ENCODE measurements at places on chromosomes 13 and 19. TPM values are rescaled to one million over a fixed set of nuclear protein-coding genes. Genes with fewer than 3 reads are reported as not detected.

GRCh38 chr13:80742033-80742432 is 401.1 kb upstream of the SPRY2 start:
- no peaks in the 10 kb centered on the region for H3K36me3 ChIP-seq
- no peaks in the 10 kb centered on the region for H3K27me3 ChIP-seq
- no peak overlapping the region for H3K4me3 ChIP-seq
- H3K4me1 ChIP-seq, result no peaks in the 10 kb centered on the region
- H3K27ac ChIP-seq, result no peak overlapping the region
- no peak for DNase-seq

- H3K36me3 ChIP-seq, result no peaks in the 10 kb centered on the region
- no peak within 1 kb of the TSS for H3K27ac ChIP-seq
- H3K4me1 ChIP-seq, result peaks cover 6% of the 10 kb centered on the region
- no peak for DNase-seq
These were observed at the start of gene GIPR for GRCh38 chr19:45667620-45668341. Gene GIPR (plus strand): TSS chr19:45668221. CDS start chr19:45669521, 1,300 bp downstream.

The DKKL1 gene
- total RNA-seq, result not detected

- H3K4me3 ChIP-seq, result peak overlapping the region; percentile 37
- H3K27ac ChIP-seq, result peak overlapping the region; percentile 97
- no peaks in the 10 kb centered on the region for H3K36me3 ChIP-seq
- H3K27me3 ChIP-seq, result no peaks in the 10 kb centered on the region
- no peak for DNase-seq
These were observed 23.0 kb downstream of the NFIX start for GRCh38 chr19:13018035-13018914.

DNA sequence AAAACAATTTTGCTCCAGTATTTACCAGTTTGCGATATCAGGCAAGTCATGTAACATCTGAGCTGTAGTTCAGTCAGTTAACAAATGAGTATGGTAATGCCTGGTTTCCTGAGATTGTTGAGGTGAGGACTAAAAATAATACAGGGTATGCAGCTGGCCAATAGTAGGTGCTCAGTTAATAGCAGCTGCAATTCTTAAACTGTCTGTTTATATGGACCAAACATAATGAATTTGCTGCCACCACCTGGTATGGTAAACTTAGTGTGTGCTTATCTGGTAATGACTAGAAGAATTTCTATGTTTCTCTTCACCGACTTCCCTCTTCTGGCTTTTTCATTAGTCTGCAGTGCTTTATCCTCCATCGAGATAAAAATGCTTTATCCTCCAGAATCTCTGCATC is 9.1 kb downstream of the ZMYM2 start:
- H3K4me1 ChIP-seq, result peaks cover 19% of the 10 kb centered on the region
- DNase-seq, result no peak
- no peak overlapping the region for H3K27ac ChIP-seq
- H3K27me3 ChIP-seq, result no peaks in the 10 kb centered on the region

- H3K27me3 ChIP-seq, result no peaks in the 10 kb centered on the region
- H3K36me3 ChIP-seq, result no peaks in the 10 kb centered on the region
- H3K4me1 ChIP-seq, result peaks cover 5% of the 10 kb centered on the region
- peak overlapping the region; percentile 85 for H3K27ac ChIP-seq
- peak; percentile 72 for DNase-seq
These were observed 63.2 kb downstream of the RAB20 start for GRCh38 chr13:110498327-110498726.

DNA sequence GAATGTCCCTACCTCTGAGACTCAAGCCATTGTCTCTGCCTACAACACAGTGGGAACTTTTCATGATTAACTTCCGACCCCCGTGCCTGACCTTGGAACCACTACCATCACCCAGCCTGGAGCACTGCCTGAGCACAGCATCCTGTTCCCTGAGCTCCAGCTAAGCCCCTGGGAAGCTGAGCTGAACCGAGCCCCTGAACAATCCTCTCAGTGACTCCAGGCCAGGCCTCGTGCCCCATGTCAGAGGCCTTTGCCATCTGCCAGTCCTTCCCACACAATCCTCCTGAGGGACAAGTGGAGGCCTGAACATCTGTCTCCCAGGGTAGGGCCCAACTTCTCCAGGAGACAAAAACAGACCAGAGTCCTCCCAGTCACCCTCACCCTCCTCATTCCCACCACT is 17.5 kb downstream of the CEACAM3 start:
- DNase-seq, result no peak
- no peaks in the 10 kb centered on the region for H3K36me3 ChIP-seq
- H3K4me1 ChIP-seq, result no peaks in the 10 kb centered on the region
- H3K27ac ChIP-seq, result no peak overlapping the region

The PRDX2 gene
- 551 TPM for total RNA-seq

The PCDH9 gene
- total RNA-seq, result 2.1 TPM

DNA sequence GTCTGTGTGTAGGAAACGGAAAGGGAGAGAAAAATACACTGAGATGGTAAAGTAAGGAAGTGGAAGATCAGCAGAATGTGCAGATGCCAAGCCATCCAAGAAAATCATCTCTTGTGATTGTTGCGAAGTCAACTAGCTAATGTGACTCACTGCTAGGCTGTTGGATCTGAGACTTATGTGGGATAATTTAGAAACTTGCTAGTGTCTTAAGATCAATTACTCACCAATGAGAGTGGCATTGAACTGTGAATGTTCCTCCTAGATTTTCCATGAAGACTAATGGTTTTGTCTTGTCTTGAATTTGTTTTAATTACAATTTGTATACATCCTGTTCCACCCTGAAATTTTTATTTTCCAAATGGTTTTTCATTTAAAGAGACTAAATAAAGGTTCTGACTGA is 771.6 kb downstream of the EFNB2 start:
- H3K4me1 ChIP-seq, result no peaks in the 10 kb centered on the region
- no peak overlapping the region for H3K27ac ChIP-seq
- no peak overlapping the region for H3K4me3 ChIP-seq
- DNase-seq, result no peak
- no peaks in the 10 kb centered on the region for H3K27me3 ChIP-seq

The ZNF420 gene
- 15.4 TPM for total RNA-seq

The RXFP2 gene
- not detected for total RNA-seq

All from gastrocnemius medialis (tissue), 4 donors.